ENCODE measurements at places on chromosomes 13 and 19.

DNA sequence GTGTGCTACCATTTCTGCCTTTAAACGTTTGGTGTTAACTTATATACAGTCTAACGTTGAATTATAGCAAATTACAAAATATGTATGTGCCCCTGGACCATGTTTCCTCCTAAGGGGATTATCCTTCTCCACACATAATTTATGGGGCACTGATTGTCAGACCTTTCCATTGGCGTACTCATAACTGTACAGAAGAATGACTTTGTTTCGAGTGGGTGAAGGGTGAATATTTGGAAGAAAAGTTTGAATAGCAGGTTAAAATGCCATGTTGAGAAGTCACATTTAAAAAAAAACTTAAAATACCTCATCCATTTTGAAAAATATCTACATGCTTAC lies 58.8 kb downstream of the SLC10A2 start:
- DNase-seq: no peak

GRCh38 chr19:28508666-28509065 lies 704.3 kb downstream of the UQCRFS1 start:
- no peak for DNase-seq

DNA sequence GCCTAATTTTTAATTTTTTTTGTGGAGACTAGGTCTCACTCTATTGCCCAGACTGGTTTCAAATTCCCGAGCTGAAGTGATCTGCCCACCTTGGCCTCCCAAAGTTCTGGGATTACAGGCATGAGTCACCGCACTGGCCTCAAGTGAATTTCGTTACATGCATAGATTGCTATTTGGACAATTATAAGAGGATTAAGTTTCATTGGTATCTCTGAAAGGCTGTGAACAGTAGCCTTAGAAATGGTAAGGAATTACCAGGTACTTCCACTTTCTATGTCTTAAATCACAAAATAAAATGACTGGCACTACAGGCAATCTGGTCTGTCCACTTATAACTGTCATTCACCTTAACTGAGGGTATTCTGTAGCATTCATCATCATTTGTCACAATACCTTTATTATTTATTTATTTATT lies 2.9 kb upstream of the CCDC9 start:
- no peak for DNase-seq

DNA sequence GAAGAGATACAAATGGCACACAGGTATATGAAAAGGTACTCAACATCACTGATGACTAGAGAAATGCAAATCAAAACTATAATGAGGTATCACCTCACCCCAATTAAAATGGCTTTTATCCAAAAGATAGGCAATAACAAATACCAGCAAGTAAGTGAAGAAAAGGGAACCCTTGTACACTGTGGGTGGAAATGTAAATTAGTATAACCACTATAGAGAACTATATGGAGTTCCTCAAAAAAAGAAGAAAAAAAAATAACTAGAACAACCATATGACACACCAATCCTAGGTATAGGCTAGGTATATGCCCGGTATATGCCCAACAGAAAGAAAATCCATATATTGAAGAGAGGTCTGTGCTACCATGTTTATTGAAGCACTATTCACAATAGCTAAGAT lies 150.9 kb downstream of the VWA8 start:
- no peak for DNase-seq

GRCh38 chr19:18967358-18968146 lies 26.5 kb upstream of the HOMER3 start:
- DNase-seq: peak; percentile 82

DNA sequence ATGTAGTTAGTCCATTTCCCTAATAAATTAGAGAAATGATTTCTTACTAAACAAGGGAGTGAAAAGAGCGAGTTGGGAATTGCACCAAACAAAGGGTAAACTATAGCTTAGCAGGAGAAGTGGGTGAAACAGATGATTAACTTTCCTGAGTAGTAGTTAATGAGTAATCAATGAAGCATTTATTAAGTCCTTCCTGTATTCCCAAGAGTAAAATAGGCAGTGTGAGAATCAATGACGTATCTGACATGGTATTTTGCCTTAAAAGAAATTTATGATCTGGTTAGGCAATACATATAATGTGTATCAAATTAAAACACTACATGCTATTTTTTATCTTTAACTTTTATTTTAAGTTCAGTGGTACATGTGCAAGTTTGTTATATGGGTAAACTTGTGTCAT lies 142.8 kb downstream of the KLF5 start:
- DNase-seq: no peak

DNA sequence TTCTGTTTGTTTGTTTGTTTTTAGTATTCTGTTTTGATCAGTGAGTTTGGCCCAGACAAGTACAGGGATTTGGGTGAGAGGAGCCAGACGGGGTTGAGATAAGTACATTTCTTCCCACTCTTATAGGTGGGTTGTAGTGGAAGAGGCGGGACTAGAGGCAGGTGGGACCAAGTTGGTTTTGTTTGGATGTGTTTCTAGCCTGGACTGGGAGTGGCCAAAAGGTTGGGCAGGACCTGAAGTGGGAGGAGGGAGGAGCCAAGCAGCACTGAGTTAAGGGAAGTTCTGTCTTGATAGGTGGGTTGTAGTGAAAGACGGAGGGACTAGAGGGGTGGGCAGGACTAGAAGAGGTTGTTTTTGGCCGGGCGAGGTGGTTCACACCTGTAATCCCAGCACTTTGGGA lies 9.0 kb downstream of the DNASE2 start:
- DNase-seq: no peak

GRCh38 chr19:48681127-48681470 lies 8.3 kb upstream of the NTN5 start:
- no peak for DNase-seq

GRCh38 chr13:37700887-37701286 lies 102.3 kb upstream of the POSTN start:
- no peak for DNase-seq

GRCh38 chr13:66237411-66238062 lies 992.6 kb downstream of the PCDH9 start:
- no peak for DNase-seq

GRCh38 chr13:28671126-28671792 lies 12.3 kb downstream of the POMP start:
- no peak for DNase-seq

DNA sequence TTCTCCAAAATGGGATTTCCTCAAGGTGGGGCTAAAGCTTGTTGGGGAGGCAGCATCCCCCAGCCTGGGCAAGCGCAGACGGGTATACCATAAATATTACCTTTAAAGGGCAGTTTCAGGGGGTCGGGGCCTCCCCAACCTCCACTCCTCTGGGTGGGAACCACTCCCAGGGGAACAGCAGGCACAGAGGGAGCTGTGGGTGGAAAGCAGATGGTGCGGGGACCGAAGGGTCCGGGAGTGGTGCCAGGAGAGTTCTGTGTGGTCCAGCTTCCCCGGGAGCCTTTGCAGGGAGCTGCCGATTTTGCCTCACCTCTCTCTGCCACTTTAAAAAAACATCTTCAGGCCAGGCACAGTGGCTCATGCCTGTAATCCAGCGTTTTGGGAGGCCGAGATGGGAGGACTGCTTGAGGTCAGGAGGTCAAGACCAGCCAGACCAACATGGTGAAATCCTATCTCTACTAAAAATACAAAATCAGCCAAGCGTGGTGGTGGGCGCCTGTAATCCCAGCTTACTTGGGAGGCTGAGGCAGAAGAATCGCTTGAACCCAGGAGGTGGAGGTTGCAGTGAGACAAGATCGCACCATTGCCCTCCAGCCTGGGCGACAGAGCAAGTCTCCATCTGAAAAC lies 5.5 kb downstream of the MAST3 start:
- DNase-seq: no peak

DNA sequence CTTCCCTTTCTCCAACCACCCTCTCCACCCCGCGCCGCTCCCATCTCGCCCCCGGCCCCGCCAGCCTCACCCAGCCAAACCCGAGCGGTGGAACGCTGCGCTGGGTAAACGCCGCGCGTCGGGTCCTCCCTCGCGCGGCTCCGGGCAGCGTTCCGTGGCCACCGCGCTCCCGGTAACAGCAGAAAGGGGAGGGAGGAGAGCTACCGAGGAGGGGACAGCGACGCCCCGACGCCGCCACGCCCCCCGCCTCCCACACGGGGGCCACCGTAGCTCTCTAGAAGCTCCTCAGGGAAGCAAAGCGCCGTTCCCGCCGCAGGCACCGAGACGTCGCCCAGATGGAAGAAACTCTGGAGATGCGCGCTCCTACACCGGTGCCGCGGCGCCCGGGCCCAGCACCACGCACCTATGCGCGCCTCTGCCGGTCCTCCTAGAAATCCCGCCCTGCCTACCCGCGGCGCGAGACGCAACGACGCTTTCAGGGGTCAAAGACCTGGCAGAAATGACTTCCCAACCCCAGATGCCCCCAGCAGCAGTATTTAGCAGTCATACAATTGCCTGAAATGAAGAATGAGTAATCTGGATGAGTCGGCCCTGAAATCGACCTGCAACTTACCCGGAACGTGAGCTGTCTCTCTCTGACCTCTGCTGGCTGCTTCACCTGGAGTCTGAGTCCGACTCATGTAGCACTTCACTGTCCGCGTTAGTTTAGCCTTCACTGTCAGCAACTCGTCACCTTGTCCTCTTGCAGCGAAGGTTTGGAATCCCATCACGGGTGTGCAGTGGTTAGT lies at the start of gene RUBCNL:
RUBCNL (minus strand) TSS at position 189 of the 788 bp plus-strand sequence. CDS start 14,777 bp downstream, outside the sequence.
- peak; percentile 75 for DNase-seq

DNA sequence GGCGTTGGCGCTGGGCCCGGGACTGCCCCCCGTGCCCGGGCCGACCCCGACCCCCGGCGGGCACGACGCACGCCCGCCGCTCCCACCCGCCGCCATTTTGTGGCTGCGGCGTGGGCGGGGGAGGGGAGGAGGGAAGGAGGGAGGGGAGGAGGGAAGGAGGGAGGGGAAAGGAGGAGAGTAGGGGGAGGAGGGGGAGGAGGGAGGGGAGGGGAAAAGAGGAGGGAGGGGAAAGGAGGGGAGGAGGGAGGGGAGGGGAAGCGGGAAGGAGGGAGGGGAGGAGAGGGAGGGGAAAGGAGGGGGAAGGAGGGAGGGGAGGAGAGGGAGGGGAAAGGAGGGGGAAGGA lies at the start of gene BTBD2:
BTBD2 (minus strand) TSS at position 107 of the 343 bp plus-strand sequence; CDS start at position 96, 11 bp downstream.
- no peak for DNase-seq

- no peak for DNase-seq
Observed at GRCh38 chr13:20498129-20498528, 27.5 kb downstream of the CRYL1 start.

DNA sequence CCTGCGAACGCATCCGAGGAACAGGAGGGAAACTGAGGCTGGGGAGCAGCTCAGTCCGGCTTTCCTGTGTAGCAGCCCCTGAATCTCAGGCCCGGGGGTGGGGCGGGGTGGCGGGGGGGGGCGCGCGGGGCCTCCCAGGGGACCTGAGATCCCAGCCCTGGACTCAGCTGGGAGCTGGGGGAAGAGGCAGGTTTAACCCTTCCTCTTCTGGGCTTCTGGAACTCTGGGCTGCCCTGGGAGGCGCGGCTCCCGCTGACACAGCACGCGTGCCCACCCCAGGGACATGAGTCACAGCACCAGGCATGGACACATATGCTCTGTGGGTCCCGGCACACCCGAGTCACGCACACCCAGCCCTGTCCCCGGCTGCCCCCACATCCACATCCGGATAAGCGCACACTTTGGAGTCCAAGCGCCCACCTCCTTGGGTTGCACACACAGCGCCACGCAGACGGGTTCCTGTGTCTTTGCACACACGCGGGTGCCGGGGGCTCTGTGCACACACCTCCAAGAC lies 3.5 kb upstream of the CIRBP start:
- no peak for DNase-seq

DNA sequence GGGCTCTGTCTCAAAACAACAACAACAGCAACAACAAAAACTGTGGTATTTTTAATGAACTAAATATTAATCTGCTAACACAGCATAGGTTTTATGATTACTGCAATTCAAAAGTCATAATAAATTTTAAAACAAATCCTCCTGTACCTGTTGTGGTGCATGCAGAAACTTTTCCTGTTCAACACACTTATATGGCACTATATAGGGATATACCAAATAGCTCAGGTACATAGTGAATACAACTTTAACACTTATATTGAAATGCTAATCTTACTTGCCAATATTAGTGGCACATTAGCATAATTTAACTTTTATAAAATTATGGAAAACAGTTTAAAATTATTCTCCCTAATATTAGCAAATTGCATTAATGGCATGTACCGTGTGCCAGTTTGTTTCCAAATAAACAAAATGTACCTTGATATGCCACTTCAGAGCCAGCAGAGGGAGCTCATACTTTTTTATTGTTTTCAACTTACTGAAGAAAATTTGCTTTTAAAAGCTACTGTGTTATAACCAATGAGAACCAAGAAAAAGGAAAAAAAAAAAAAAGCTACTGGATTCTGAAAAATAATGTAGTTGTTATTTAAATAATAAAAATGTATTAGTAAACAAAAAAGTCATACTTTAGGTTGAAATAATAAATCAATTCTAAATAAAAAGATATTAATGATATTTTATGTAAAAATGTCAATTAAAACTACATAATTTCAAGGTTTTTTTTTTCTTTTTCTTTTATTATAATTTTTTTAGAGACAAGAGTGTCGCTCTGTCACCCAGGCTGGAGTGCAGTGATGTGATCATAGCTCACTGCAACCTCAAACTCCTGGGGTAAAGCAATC lies 18.0 kb upstream of the RBM26 start:
- no peak for DNase-seq

- no peak for DNase-seq
Observed at GRCh38 chr13:48333976-48334375, 30.4 kb downstream of the RB1 start.

- DNase-seq: no peak
Observed at GRCh38 chr13:51887468-51887867, 25.7 kb downstream of the CCDC70 start.

DNA sequence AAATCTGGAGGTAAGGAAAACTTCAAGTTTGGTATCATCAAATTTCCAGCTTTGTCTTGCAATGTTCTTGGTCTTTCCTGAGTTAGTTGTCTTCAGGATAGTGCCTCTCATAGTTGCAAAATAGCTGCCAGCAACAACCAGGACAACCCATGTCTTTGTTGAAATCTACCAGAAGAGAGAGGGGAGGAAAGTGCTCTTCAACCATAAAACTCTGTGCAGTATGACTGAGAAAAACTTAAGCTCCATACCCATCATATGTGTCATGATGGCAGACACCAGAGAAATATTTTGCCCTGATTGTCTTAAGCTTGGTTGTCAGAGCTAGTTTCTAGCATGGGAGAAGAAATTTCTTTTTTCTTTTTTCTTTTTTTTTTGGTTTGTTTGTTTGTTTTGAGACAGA lies 103.3 kb downstream of the SPRY2 start:
- no peak for DNase-seq

DNA sequence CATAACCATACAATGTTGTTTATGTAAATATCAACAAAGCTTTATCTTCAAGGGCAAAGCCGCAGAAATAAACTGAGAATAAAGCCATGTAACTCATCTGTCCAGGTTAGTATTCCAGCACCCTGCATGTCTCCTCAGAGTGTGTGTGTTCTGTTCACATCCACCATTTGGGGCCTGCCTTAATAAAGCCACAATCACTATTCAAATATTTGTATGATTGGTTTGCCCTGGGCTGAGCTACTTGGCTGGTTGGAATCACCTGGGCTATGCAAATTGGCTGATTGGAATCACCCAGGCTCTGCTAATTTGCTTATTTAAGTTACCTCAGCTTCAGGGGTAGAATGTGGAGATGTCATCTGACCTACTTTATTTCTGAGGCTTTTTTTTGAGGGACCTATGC lies 42.4 kb upstream of the ZNF737 start:
- DNase-seq: no peak

GRCh38 chr19:8342316-8342683 lies 762 bp downstream of the KANK3 start:
- no peak for DNase-seq

Data from Right ventricle myocardium inferior (tissue), 1 donor.